HT1080 (cell line): ENCODE measurements at places on chromosomes 5 and 9. TPM values are rescaled to one million over a fixed set of nuclear protein-coding genes. Genes with fewer than 3 reads are reported as not detected.

Gene SLC34A1
- 0.10 and 0.34 TPM in 2 replicates for total RNA-seq

Gene BNC2
- 7.4 and 13.5 TPM in 2 replicates for total RNA-seq

Gene PCDHB10
- 0.11 TPM in 1 of 2 replicates, not detected in the other for total RNA-seq

Gene SPINK9
- total RNA-seq: not detected in 2 replicates

Gene HRH2
- 2.8 and 4.1 TPM in 2 replicates for total RNA-seq

Gene PCDHGB1
- total RNA-seq: 0.53 and 1.4 TPM in 2 replicates

Gene GPR150
- total RNA-seq: not detected in 2 replicates

Gene PCDHB3
- 0.03 TPM in 1 of 2 replicates, not detected in the other for total RNA-seq

Gene HNRNPH1
- 404 and 420 TPM in 2 replicates for total RNA-seq
